ENCODE measurements at places on chromosomes 5 and 9. TPM values are rescaled to one million over a fixed set of nuclear protein-coding genes. Genes with fewer than 3 reads are reported as not detected.

The TRIM52 gene
- total RNA-seq = 7.9 TPM

The COL15A1 gene
- total RNA-seq = 104 TPM

The BARHL1 gene
- total RNA-seq = not detected

The ANGPTL2 gene
- total RNA-seq = 24.1 TPM

The CDC20B gene
- 0.22 TPM for total RNA-seq

The UBAC1 gene
- 31.5 TPM for total RNA-seq

The DDX4 gene
- not detected for total RNA-seq

The C5orf52 gene
- total RNA-seq = not detected

The GLDC gene
- total RNA-seq = 1.4 TPM

The GRIN1 gene
- total RNA-seq = under 0.01 TPM

The SNCB gene
- 2.8 TPM for total RNA-seq

The GABRA6 gene
- not detected for total RNA-seq

The TRIM14 gene
- 7.7 TPM for total RNA-seq

The TLE1 gene
- total RNA-seq = 43.7 TPM

The UBLCP1 gene
- 15.2 TPM for total RNA-seq

The WHRN gene
- total RNA-seq = 1.5 TPM

The HAVCR1 gene
- not detected for total RNA-seq

The SH2D3C gene
- 0.11 TPM for total RNA-seq

The CAMK2A gene
- 1.8 TPM for total RNA-seq

The TAF11L7 gene
- not detected for total RNA-seq

The LCN1 gene
- total RNA-seq = not detected

All from uterine smooth muscle cell (primary cell).